Foreskin melanocyte (primary cell): ENCODE measurements at places on chromosomes 3 and 15.
A peak's percentile ranks its signal among the peaks of the same experiment; 100 is the strongest.

DNA sequence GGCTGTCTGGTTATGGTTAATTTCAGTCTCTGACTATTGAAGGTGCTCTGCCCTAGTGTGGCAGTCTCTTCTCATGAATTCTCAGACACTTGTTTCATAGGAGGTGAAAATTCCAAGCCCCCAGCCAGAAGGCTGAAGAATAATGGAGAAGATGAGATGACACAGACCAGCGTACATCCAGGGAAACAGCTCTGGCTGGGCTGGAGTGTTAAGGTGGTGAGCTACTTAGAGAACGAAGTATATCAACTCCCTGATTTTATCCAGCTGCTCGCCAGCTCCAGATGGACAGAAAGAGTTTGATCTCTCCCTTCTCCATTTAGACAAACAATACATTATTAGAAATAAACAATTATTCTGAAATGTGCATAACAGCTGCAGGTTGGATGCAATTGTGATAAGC lies 494.5 kb upstream of the RGMA start:
- no peak for DNase-seq

- DNase-seq = no peak
Observed at GRCh38 chr3:120420360-120420759, 30.4 kb downstream of the FSTL1 start.

DNA sequence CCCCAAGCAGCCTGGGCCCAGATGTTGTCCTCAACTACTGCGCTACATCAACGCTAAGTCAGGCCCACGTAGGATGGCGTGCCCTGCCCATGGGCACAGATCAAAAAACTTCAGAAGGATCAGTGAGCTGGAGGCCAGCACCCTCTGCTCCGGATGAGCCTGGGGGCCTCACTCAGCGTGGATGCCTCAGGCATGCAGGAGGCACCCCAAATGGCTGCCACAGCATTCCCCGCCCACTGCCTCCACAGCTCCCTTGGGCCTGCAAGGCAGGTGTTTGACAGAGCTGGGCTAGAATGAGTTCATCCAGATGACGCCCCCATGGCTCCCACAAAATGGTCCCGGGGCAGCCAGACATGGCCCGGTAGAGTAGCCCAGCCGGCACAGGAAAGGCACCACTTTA lies 7.1 kb downstream of the ATP2B2 start:
- no peak for DNase-seq

DNA sequence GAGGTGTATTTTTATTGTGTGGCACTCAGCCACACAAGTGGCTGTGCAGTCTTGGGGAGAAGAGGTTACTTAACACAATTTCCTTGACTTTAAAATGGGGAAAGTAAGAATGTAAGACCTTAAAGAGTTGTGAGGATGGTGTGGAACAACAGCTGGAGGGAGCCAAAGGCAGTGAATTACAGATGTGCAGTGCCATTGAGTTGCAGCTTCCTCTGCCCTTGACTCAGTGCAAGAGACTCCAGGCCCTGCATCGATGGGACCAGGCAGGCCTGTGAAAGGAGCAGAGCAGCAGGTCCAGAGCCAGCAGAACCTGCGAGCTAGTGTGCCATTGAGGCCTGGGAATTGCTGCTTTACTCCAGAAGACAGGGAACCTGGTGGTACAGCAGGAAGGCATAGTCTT lies 27.2 kb downstream of the EEFSEC start:
- DNase-seq = no peak

GRCh38 chr3:45704301-45704943 lies 15.2 kb downstream of the SACM1L start:
- peak; percentile 64 for DNase-seq

DNA sequence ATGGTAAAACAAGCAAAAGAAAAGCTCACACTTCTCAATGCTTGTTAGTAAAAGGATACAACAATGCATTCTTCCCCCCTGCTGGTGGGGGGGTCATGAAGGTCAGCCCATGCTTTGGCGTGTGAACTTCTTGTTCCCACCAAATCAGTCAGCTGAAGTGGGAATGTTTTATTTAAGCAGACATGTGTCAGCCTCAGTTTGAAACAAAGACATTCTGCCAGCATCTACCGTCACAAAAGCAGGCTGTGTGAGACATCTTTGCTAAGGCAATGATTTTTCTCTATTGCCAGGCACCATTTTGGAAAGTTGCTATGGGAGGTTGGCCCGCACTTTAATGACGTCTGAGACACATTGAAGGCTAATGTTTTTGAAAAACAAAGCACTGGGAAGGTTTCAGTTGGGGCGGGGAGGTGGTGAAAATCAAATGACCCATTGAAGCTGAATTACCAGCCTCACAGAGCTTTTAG lies 206.6 kb downstream of the TLE3 start:
- no peak for DNase-seq
